ENCODE measurements at places on chromosomes 16 and 17. TPM values are rescaled to one million over a fixed set of nuclear protein-coding genes. Genes with fewer than 3 reads are reported as not detected.

SRL gene
- total RNA-seq = not detected

PTX4 gene
- total RNA-seq = not detected

SHMT1 gene
- total RNA-seq = 13.0 TPM

RNF43 gene
- total RNA-seq = 2.3 TPM

CFAP119 gene
- 1.6 TPM for total RNA-seq

TNFSF12 gene
- 9.4 TPM for total RNA-seq

CCL1 gene
- total RNA-seq = not detected

HS3ST4 gene
- not detected for total RNA-seq

GAS2L2 gene
- not detected for total RNA-seq

CES5A gene
- total RNA-seq = not detected

TBC1D3I gene
- total RNA-seq = not detected

WSCD1 gene
- 21.4 TPM for total RNA-seq

IGFBP4 gene
- total RNA-seq = 53.6 TPM

MGAT5B gene
- 5.1 TPM for total RNA-seq

CCL5 gene
- total RNA-seq = not detected

RAD51C gene
- total RNA-seq = 26.9 TPM

- no peak for DNase-seq
These were observed 22.3 kb upstream of the PECAM1 start for GRCh38 chr17:64412944-64413381.

GRCh38 chr16:47753659-47754058 is 292.5 kb downstream of the PHKB start:
- no peak for DNase-seq

GRCh38 chr16:23847948-23848347 is 12.2 kb downstream of the PRKCB start:
- no peak for DNase-seq

GRCh38 chr17:68161644-68162428 is 86.0 kb upstream of the AMZ2 start:
- DNase-seq = no peak

GRCh38 chr17:61647047-61647446 is 56.0 kb upstream of the NACA2 start:
- no peak for DNase-seq

- no peak for DNase-seq
These were observed 185.9 kb downstream of the TMEM132E start for GRCh38 chr17:34765291-34765690.

- peak; percentile 45 for DNase-seq
These were observed 584 bp upstream of the STAT5B start for GRCh38 chr17:42276609-42277341.

DNA sequence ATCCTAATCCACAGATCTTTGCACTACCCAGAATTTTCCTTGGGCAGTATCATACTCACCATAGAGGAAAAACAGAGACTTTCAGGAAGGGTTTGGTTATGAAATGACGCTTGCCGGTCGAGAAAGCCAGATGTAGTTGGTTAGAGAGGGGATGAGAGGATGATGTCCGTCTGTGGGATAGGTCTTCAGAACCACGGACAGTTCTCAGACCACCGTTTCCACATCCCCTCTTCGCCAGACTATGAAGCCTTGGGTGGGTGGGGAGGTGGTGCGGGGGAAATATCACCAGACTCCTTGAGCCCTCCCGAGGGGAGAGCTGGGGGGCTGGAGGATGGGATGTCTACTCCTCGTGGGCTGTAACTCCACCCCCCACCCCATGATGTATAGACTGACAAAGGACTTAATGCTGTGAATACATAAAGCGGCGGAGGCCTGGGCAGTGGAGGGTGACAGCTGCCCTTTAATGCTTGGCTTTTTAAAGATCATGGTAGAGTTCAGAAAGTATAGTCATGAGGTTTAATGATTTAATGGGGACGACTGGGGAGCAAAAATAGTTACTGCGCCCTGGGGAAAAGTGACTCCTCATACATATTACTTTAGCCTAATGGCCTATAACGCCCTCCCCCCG is 96.6 kb downstream of the MRM1 start:
- no peak for DNase-seq

DNA sequence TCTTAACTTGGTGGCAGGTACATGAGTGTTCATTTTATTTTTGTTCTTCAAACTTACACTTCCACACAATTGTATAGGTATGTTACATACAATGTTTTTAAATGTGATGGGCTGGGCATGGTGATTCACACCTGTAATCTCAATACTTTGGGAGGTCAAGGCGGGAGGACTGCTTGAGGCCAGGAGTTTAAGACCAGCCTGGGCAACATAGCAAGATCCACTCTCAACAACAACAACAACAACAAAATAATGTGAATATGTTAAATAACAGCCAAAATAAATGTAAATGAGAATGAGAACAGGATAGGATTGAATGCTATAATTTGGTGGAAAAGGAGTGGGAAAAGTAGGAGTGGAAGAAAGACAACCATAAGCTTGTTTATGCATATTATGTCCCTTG is 2.6 kb downstream of the NSMCE1 start:
- no peak for DNase-seq

DNA sequence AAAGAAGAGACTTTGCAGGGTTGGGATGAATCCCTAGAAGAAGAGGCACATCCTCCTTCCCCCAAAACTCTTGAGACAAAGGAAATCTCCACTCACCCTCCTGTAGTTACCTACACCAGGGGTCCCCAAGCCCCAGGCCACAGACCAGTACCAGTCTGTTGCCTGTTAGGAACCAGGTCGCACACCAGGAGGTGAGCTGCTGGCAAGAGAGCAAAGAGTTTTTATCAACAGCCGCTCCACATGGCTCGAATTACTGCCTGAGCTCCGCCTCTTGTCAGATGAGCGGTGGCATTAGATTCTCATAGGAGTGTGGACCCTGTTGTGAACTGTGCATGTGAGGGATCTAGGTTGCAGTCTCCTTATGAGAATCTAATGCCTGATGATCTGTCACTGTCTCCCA is 98.9 kb downstream of the CCT6B start:
- DNase-seq = no peak

DNA sequence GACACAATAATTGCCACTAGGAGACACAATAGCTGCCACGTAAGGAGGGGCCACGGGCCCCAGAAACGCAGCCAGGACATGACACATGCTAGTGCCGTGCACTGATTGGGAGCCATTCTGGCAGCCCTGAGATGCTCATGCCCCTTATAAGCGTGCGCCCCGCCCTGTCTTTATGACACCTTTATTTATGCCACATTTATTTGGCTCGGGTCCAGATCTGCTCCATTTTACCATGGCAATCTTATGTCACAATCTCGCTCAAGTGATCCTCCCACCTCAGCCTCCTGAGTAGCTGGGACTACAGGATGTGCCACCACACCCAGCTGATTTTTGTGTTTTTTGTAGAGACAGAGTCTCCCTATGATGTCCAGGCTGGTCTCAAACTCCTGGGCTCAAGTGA is 43.8 kb upstream of the NF1 start:
- DNase-seq = no peak

GRCh38 chr17:83114706-83115105 is 35.3 kb downstream of the METRNL start:
- no peak for DNase-seq

DNA sequence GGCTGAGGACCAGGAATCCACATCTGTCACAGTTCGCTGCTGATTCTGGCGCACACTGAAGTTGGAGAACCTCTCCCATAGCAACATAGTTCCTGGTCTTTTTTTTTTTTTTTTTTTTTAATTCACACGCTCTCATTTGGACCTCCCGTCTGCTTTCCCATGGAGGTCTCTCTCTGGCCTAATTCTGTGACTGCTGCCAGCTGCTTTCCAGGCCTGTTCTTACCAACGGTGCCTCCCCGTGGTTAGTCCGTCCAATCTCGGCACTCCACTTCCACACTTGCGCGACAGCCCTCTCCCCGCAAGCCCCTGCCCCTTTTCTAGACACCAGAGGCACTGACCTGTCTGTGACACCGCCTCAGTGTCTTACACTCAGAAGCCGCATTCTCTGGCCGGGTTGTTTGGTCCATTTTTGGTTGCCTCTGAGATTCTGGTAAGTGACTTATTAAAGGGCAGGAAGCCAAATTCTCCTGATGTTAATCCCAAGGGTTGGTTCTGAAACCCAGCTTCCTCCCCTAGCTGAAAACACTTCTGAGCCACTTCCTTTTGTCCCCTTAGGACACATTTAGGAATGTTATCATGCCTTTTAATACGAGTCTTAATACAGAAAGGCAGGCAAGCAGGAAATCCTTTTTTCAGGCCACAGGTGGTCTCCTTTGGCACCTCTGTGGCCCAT is 1.1 kb upstream of the AKTIP start:
- no peak for DNase-seq

GRCh38 chr17:50148226-50149090 is 2.0 kb downstream of the PPP1R9B start:
- no peak for DNase-seq

DNA sequence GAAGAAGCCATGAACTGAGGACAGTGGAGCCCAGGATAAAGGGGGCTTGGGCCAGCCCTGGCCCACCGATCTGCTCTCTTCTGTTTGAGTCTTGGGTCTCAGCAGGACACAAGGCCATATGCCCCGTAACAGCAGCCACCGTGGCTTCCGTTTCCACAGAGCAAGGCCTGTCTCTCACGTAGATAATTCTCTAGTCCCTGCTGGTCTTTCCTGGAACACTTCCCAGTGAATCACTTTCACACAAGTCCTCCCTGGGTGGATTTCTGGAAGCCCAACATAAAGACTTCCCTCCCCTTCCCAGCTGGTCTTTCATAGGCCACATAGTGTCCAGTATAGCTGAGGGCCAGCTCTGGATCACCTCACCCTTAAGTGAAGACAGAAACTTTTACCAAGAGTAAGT is 19.9 kb upstream of the C16orf78 start:
- DNase-seq = no peak

DNA sequence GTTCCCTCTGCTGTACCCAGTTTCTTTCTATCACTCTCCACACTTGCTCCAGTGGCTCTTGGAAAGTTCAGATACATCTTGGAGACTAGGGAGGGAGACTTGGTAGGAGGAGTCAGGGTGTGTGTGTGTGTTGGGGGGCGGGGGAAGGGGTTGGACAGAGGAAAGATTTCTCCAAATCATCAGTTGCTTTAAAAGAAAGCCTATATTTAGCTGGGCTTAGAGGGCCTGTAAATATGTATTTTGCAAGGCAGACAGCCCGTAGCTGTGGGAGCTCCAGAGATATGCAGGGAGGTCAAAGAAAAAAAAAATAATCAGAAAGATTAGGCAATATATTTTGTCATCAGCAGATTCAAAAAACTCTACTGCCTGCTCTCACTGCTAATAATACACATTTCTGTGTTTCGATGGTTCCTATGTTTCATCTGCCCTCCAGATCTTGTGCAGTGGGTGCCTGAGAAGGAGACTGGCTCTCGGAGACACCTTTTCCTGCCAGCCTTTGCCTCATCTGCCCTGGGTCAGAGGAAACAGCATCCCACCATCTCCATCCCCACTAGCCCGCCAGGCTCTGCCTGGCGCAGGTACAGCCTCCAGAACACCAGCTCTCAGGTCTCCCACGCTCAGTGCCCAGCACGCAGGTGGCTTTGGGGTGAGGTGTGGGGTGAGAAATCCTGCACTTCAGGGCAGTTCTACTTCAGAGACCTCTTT is 4.8 kb upstream of the PPP1R9B start:
- DNase-seq = no peak

DNA sequence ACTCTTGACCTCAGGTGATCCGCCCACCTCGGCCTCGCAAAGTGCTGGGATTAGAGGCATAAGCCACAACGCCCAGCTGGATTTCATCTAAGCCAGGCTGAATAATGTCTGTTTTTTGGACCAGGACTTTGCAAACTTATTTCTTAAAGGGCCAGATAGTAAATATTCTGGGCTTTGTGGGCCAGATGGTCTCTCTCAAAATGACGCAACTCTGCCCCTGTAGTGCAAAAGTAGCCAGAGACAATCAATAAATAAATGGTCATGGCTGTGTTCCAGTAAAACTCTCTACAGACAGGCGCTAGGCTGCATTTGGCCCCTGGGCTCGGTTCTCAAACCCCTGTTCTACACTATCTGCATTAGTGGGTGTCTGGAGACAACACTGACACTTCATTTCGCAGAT is 121.9 kb upstream of the CDH13 start:
- DNase-seq = no peak

- no peak for DNase-seq
These were observed 74.5 kb upstream of the METRNL start for GRCh38 chr17:83004791-83005380.

- no peak for DNase-seq
These were observed 16.3 kb downstream of the ADAD2 start for GRCh38 chr16:84207251-84207650.

DNA sequence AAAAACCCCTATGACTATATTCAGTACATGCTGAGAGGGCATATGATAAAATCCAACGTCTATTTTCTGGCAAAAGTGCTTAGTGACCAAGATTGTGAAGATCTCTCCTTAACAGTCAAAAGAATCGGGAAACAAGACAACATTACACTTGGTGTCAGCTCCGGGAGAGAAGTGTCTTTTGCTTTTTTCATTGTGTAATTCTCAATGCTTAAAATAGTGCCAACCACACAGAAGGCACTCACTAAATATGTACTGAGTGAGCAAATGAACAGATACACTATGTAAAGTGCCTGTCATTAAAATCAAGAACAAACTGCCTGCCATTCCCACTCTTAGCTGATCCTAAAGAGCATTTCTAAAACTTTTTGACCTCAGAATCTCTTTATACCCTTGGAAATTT is 34.1 kb downstream of the VPS53 start:
- DNase-seq = no peak

- no peak for DNase-seq
These were observed 7.3 kb upstream of the IL34 start for GRCh38 chr16:70638814-70639792.

DNA sequence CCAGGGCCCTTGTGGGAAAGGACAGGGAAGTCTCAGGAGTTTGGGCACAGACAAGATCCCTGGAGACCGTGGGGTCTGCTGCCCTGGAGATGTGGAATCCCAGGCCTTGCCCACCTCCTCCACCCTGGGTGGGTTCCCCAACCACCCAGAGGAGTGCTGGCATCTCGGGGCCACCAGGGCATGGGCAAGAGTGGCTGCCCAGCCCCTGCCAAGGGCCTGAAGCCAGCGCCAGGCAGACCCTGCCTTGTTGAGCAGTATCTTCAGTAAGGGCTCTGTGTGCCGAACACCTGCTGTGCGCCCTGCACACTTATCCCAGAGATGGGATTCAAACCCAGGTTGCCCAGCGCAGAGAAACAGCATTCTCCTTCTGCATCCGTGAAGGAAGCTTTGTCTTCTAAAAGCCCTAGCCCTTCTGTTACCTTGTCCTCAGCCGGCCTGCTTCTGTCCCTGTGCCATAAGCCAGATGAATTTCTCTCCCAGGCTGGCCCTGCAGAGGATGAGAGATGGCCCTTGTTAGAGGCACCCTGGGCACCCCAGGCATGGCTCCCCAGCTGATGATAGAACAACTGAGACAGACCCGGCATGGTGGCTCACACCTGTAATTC is 32.4 kb downstream of the TMEM235 start:
- DNase-seq = no peak

DNA sequence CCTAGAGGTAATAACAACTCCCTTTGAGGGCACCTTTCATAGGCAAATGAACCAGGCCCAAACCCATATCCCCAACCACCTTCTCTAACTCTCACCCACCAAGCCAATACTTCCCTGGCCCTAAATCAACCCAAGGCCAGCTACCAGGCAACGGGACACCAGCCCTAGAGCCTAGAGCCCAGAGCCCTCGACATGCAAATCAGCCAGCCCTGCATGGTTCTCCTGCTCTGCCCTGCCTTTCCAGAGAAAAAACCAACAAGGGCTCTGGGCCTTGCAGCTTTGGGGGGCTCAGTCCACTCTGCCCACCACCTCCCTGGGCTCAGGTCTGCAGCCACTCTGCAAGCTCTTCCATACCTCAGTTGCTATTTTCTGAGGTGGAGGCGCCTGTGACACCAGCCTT is 55.0 kb downstream of the PITPNM3 start:
- DNase-seq = no peak

Data from kidney epithelial cell (primary cell).